HT-29 (cell line): ENCODE measurements at places on chromosomes 1 and 21.

GRCh38 chr1:208437401-208437800 lies 193.2 kb upstream of the PLXNA2 start:
- no peak for DNase-seq

- DNase-seq: no peak
Observed at GRCh38 chr1:43913666-43914360, 19.8 kb upstream of the ARTN start.

DNA sequence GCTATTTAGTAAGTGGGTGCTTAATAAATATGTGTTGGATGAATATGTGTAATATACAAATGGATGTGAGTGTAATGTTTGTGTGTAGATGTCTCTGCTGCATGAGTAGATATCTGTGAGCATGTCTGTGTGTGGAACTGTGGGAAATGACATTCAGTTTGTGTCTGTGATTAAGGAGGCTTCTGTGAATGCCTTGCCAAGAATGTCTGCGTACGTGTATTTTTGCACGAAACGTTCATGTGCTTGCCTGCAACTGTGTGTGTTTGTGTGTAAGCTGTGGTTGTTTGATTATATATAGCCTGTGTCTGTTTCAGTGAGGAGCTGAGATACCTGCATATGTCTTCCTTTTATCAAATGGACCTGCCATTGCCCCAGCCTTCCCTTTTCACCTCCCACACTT lies 13.8 kb downstream of the DMBX1 start:
- DNase-seq: no peak

DNA sequence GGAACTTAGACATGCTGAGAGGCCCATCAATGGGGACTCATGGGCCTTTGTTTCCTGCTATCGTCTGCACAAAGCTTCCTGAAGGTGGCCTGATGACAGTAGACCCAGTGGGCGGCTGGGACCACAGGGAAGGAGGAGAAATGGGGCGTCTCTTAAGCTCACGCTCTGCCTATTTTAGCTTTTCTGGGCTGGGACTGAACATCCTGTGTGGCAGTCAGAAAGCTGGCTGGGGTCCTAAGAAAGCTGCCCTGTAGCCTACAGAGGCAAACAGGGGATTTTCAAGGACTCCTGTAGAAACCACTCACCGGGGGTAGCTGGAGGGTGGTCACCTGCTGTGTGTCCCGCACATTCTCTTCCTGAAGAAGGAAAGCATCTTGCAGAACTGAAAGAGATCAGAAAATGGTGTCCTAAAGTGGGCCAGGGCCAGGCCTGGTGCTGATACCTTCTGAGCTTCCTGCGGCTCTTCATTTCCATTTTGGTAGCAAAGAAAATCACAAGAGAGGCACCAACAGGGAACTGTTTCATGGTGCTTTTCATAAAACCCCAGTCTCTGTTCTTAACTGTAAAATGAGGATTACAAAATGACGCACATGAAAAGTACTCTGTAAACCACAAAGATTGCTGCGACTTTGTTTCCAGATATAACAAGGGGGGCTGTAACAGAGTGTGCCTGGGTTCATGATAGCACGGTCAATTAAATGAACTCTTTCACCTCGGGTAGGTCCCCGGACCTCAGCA lies 8.6 kb downstream of the ZNF496 start:
- DNase-seq: no peak
